ENCODE measurements at places on chromosomes 7 and 10. TPM values are rescaled to one million over a fixed set of nuclear protein-coding genes. Genes with fewer than 3 reads are reported as not detected.
A peak's percentile ranks its signal among the peaks of the same experiment; 100 is the strongest.

Gene LRRC18
- 0.24 TPM for polyA plus RNA-seq

DNA sequence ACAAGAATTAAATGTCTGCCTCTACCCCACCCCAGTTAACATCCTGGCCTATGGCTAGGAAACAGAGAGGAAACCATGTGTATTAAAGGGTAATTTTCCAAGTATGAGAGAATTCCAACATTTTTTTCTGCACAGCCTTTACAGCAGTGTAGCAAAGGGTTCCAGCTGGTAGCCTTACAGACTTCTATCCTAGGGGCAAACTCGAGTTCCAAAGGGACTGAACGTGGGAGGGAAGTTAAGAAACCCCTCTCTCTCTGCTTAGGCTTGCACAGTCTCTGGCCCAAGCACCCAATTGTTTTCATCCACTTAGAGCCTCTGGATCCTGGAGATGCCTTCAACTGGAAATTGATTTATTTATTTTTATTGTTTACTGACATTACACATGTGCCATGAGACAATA lies 60.3 kb downstream of the SLC16A12 start:
- no peak for DNase-seq

DNA sequence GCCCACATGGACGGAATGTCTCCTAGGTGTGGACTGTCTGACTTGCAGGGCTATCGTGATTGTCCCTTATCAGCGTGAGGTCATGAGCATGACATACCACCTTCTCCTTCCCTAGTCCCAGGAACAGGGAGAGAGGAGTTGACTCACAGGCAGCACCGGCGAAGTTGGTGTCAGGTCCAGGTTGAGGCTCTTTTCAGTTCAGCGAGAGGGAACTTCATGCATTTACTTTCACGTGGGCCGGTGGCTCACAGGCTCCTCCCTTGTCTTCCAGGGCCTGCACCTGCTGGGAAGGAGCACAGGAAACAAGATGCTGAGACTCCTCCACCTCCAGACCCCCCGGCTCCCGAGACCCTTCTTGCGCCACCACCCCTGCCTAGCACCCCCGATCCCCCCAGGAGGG lies 46.1 kb downstream of the PROSER2 start:
- DNase-seq: no peak

DNA sequence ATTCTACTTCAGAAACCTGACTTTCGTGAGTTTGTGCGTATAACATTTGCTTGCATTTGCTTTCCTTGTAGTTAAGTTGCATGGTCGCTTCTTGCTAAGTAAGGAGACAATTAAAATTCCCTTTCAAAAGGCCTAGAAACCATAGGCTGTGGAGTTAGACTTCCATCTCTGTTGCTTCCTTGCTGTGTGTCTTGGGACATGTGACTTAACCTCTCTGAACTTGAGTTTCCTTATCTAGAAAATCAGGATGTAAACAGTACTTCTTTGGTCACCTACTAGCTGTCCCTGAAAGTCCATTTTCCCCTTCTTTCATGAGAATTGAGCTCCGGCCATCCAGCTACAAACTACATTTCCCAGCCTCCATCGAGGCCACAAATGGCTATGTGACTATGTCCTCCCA lies 89.2 kb downstream of the ITIH5 start:
- no peak for DNase-seq

Gene SLC29A4
- 23.0 TPM for polyA plus RNA-seq

Gene HTR5A
- not detected for polyA plus RNA-seq

DNA sequence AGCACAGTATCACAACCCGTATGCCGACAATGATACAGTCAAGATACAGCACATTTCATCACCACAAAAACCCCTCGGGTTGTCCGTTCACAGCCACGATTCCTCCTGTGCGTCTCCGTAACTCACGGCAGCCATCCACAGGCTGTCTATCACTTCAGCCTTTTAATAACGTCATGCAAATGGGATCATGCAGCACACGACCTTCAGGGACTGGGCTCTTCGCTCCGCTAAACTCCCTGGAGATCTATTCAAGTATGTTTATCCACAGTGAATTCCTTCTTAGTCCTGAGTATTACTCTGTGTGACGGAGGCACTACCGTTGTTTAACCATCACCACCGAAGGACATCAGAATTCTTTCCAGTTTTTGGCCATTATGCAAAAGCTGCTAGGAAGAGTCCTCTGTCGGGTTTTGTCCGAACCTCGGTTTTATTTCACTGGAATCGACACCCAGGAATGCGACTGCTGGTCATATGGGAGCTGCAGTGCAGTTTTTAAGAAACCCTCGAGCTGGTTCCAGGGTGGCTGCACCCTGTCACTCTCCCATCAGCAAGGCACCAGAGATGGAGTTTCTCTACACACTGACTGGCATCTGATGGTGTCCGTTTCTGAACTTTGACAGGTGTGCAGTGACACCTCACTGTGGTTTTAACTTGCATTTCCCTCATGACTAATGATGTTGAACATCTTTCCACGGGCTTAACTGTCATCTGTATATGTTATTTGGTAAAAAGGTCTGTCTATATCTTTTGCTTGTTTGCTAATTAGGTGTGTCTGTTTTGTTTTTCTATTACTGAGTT lies 193.6 kb downstream of the MAD1L1 start:
- DNase-seq: no peak

Gene GBX1
- not detected for polyA plus RNA-seq

DNA sequence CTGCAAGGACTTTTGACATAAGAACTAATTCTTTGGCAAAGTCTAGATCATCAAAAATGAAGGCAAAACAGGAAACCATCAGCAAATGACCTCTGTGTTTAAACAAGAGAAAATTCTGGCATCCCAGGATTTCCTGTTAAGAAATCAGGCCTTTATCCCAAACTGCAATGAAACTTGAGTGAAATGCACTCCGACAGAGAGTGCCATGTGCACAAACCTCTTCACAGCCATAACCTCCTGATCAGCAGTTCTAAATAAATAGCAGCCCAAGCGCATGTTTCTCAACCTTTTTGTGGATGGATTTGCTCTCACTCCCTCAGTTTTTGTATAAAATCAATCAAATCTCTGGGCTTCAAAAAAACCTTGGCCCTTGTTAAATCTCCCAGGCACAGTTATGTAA lies 107.7 kb upstream of the EEPD1 start:
- no peak for DNase-seq

Gene PIP
- polyA plus RNA-seq: not detected

- DNase-seq: no peak
These were observed 141.3 kb upstream of the AGK start for GRCh38 chr7:141409801-141410329.

- peak; percentile 63 for DNase-seq
These were observed 16.5 kb downstream of the AP5Z1 start for GRCh38 chr7:4791738-4792536.

DNA sequence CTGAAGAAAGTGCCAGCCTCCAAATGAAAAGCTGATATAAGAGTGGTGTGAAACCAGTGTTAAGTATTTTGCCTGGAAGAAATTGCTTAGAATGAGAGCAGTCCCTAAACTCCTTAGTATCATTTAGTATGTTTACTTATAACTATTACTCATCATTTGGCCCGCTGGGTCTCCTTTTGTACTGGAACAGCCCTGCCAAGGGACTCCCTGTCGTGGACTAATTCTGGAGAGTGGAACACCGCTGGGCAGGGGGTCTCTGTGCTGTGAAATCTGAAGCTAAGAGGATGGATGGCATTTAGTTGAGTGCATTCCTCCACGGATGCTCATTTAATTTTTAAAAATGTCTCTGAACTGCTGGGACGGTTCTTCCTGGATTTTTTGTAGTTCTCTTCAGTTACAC lies 889.9 kb upstream of the C7orf33 start:
- DNase-seq: no peak

DNA sequence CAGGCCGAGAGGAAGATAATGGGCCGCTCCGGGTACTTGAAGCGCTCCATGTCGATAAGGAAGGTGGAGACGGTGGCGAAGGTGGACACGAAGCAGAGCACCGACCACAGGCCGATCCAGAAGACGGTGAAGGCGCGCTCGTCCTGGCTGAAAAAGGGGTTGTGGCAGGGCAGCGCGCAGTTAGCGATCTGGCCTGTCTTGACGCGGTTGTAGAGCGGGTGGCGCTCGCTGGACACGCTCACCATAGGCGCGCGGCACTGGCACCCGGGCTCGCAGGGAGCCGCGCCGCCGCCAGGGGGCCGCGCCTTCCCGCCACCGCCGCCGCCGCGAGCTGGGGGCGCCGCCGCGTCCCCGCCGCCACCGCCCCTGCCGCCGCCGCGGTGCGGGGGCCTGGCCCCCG lies 1.6 kb downstream of the FZD8 start:
- no peak for DNase-seq

GRCh38 chr7:57177856-57178767 lies 45.9 kb upstream of the ZNF479 start:
- DNase-seq: no peak

DNA sequence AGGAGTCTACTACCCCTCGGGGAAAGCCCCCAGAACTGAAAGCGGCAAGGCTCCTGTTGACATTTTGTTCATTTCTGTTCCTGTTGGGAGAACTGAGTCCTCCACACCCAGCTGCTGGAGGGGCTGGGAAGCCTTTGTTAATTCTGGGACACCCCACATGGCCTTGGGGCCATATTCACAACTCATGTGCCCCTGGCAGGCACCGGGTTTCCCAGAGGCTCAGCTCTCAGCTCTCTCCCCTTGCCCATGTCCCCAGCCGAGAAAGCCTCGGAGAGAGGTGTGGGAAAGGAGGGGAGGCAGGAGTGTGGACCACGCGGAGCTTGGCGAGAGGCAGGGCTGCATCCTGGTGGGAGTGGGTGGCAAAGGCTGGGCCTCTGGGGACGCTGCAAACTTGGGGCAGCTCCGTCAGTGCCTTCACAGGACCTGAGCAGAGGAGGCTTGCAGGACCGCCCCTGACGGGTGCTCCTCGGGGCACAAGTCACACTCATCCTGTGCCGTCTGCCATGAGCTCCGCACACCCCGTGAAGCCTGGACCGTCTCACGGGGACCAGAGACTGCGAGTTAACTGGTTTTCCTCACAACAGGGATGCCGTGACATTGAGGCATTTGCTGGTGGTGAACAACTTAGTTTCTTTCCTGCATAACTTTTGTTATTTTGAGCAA lies 140.9 kb downstream of the DNAJB6 start:
- DNase-seq: no peak

DNA sequence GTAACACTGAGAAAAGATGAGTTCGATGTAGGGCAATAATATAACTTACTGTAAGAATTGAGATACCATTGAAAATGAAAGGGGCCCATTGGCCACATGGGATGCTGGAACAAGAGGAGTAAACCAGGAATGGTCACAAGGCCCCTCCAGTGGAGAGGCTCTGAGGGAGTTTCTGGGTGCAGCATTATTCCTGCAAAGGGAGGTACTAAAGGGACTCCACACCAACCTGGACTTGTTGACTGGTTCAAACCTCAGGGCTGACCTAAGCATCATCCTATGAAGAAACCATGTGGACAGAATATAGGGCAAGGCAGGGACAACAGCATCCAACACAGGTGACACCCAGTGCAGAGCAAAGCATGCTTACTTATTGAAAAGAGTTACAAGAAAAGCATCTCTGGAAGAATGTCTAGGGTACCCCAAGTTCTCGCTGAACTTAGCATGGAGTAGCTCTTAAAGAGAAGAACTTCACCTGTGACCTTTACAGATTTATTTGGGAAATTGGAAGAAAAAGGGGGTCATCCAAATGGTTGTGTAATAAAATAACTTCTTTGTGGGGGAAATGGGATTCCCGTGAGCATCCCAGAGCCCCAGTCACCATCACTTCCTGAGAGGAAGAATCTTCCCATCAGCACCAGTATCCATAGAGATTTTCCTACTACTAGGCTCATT lies 34.7 kb downstream of the PRSS2 start:
- DNase-seq: no peak

DNA sequence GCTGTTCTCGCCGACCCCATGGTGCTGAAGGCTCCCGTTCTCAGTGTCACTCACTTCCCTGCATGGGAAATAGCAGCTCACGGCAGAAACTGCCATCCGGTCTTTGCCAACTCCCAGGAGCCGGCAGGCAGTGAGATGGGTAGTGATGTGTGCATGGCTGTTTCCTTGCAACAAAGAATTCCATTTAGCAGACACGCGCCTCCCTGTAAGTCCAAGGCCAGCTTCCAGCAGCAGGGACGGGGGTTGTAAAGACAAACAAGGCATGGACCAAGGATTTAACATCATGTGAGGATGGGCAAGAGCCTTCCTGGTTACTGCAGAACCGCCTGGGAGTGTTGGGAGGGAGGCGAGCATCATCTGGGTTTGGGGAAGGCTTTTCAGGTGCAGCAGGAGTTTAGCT lies 273.1 kb downstream of the GLRX3 start:
- no peak for DNase-seq

- no peak for DNase-seq
These were observed 126.3 kb downstream of the MAD1L1 start for GRCh38 chr7:2106440-2106839.

DNA sequence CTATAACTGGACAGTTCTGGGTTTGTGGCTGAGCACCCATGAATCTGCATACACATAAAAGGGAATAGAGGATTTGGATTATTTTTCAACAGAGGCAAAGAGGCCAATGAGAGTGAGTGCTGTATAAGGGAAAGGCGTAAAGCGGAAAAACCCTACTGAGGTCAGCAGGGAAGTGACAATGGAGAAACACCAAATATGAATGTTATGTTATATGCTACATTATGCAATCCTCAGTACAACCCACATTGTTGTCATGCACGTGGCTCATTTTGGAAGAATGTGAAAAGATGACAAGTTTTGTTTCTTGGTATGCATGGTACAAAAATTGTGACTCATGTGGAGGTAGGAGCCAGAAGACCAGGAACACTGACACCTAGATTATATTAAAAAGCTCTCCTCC lies 113.6 kb upstream of the AMPH start:
- DNase-seq: no peak

DNA sequence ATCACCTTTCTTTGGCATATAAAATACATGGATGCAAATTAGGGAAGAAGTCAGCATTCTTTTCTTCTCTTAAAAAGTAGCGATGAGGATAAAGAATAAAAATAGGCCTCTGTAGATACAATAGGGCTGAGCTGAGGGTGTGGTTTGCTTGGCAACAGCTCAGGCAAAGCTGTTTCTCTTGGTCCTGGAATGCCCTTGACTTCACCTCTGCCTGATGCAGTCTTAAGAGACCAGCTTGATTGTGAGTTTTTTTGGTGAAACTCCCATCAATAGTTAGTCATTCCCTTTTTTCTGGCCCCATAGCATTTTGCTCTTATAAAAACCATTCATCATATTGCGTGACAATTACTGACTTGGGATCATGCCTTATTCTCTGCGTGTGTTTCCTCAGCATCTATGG lies 42.1 kb upstream of the MKLN1 start:
- DNase-seq: no peak

Gene MAT1A
- 1.0 TPM for polyA plus RNA-seq

DNA sequence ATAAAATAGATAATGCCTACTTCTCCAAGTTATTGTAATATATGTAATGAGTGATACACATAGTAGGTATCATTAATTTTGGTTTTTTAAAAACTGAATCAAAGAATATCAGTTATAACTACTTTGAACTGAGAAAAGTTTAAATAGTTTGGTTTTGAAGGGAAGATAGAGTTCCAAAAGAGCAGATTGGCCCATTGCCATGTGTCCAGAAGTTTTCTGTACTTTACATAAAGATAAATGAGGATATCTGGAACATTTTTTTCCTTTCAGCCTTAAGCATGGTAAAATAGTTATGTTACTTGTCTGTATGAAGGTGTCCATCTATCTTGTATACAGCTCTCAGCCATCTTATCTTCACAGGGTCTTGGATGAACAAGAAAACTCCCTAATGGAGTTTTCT lies 97.9 kb upstream of the MXI1 start:
- DNase-seq: no peak

- DNase-seq: no peak
These were observed 104.9 kb downstream of the SPDYE5 start for GRCh38 chr7:75596727-75597614.

- DNase-seq: no peak
These were observed 4.8 kb downstream of the ATP6V0E2 start for GRCh38 chr7:149878523-149878921.

Gene LIPF
- polyA plus RNA-seq: 0.29 TPM
